CD4-positive, alpha-beta T cell treated with Interleukin-6 at 100 ng/mL for 8 hours (primary cell): ENCODE measurements at places on chromosomes 2 and 18.

DNA sequence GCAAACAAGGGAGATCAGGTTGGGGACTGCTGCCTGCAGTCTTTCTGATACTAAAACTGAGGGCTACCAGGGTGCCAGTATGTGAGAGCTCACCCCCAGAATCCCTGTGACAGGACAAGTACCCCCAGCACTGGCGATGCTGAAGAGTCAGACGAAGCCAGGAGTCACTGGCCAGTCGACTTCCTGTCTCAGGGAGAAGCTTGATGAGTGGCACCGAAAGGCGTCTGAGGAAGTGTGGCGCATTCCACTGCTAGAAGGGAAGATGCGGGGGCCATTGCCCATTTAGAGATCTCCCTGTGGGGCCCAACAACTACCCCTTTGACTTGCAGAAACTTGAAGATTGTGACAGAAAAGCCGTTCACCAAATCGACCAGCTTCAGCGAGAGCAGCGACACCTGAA, 22.0 kb downstream of the MXD1 start:
- DNase-seq = no peak

DNA sequence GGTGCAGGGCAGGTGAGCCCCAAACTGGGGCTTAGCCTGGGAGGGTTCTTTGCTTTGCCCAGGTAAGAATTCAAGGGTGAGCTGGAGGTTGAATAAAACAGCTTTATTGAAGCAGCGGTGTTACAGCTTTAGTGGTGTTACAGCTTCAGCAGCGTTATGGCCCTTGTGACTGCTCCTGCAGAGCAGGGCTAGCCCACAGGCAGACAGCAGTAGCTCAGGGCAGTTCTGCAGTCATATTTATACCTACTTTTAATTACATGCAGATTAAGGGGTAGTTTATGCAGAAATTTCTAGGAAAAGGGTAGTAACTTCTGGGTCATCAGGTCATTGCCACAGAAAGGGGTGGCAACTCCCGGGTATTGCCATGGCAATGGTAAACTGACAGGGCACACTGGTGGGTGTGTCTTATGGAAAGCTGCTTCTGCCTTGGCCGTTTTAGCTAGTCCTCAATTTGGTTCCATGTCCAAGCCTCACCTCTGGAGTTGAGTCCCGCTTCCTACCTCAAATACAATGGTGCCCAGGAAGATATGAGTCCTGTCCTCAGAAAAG, 78.2 kb downstream of the THNSL2 start:
- DNase-seq = no peak

DNA sequence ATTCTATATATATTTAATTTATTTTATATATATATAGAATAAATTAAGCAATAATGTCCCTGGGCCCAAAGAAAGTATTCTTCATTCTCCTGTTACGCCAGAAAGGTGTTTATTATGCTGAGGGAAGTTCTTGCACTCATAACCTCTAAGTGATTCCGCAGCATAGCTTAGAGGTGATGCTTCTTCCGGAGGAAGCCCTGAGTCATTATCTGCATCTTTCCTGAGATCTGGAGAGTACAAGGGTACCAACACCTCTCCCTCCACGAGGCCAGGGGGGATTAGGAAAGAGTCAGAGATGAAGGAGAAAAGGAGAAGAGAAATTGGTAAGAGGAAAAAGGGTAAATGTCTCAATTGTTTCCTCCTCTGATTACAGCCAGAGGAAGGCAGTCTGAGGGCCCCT, 43.1 kb upstream of the RTN4 start:
- DNase-seq = no peak

DNA sequence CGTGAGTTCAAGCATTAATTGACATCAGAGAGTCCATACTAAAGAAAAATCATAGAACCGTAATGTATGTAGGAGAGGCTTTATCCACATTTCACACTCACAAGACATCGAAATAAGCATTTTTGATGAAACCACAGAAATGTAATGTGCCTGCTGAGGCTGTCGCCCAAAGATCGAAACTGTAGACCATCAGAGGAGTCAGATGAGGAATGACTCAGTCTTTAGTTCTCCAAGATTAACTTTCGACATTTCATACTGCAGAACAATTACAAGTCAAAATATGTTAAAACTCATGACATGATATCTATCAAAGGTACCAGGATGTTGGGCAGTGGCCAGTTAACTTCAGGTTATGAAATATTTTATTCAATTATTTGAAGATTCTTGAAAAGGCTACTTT, 79.6 kb downstream of the RAB31 start:
- DNase-seq = no peak

- DNase-seq = no peak
These were observed 787.9 kb downstream of the CPS1 start for GRCh38 chr2:211344289-211344688.

DNA sequence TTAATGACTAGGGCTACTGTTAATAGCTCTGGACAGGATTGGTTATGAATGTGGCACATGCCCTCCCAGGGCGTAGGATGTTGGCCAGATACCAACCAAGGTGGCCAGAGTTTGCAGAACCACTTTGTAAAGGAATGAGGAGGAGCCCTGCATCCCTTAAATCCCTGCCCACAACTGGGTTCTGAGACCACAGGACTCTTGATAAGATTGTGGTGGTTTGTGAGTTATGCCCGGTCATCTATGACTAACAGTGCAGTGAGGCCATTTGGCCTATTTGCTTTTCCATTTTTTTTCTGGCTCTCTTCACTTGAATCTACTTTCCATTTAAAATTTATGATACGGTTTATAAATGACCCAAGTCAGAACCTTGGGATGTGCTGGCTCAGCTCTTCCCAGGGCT, 294.5 kb downstream of the PRKCE start:
- no peak for DNase-seq

- no peak for DNase-seq
These were observed 25.3 kb downstream of the NABP1 start for GRCh38 chr2:191703079-191703725.

GRCh38 chr18:67216846-67217245, 299.7 kb downstream of the DSEL start:
- no peak for DNase-seq

DNA sequence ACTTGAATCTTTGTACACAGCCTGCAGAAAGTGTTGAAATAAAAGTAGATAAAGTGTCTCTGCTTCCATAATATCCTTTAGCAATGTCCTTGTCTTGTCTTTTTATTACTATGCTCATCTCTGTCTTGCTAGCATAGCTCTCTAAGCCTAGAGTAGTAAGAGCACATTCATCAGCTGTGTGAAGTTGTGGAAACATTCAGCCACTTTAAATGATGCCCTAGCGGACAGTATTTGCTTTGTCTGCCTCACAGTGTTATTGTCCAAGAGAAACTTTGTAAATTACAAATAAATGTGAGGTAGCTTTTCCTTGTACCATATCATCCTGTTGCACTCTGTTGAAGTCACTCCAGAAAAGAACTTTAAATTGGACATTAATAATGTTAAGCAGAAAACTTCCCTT, 60.3 kb upstream of the TTC21B start:
- no peak for DNase-seq

- DNase-seq = no peak
These were observed 172.9 kb downstream of the GALNT1 start for GRCh38 chr18:35754464-35754863.

DNA sequence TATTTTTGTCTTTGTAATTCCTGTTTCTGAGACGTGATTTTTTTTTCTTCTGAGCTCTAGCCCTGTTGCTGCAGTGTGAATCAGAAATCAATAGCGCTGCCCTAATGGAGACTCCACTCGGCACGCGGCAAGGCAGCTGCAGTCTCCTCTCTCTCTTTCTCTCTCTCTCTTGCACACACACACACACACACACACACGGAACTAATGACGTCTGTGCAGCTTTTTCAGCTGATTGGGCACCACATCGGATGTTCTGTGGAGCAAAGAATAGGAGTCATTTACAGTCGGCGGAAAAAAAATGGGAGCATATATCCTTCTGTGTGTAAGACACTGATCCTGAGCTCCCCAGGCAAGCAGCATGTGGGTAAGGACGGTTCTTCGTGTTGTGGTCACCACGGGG, 2.0 kb upstream of the MYT1L start:
- DNase-seq = no peak

DNA sequence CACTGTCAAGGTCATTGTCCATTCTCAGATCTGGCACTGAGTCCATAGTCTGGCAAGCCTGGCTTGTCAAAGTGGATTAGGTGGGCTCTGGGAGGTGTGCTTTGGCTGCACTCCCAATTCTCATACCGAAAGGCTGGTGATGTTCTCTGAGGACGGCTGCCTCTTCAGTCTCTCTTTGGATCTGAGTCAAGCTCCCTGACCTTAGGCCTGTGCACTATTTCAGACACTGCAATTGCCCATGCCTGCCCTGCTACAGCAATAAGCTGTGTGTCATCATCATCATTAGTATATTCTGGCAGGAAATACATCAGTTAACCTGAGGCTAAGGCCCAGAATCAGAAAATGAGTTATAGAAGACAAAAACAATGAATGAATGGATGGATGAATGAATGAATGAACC, 1.6 kb upstream of the SLC5A7 start:
- no peak for DNase-seq

DNA sequence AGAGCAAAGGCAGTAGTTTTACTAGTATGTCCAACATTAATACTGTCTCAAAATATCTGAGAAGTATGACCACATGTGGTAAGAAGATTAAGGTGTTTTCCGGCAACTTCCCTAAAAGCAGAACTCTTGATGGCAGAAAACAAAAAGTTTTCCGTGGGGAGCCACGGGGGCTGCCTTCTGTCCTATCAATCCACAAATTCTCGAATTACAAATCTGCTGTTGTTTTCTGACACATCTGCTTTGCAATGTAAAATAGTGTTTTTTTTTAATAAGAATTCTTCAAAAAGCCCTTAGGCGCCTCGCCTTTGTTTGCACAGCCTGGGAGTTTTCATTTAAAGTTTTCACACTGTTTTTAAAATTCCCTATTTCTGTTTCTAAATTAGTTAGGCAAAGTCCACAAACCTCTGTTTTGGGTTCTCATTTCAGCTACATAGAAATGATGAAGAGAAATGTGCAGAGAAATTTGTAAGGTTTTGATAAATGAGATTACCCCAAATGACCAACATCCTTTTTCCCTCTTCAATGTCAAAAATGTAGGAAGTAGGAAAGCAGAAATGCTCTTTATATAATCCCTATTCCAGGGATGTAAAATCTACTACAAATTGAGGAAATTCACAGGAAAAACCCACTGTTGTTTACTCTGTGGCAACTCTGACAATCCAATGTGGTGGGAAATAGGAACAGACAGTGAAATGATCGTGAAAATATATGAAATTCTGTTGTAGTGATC, 385.8 kb downstream of the ZEB2 start:
- no peak for DNase-seq

GRCh38 chr2:36587101-36587500, 10.9 kb downstream of the FEZ2 start:
- no peak for DNase-seq

DNA sequence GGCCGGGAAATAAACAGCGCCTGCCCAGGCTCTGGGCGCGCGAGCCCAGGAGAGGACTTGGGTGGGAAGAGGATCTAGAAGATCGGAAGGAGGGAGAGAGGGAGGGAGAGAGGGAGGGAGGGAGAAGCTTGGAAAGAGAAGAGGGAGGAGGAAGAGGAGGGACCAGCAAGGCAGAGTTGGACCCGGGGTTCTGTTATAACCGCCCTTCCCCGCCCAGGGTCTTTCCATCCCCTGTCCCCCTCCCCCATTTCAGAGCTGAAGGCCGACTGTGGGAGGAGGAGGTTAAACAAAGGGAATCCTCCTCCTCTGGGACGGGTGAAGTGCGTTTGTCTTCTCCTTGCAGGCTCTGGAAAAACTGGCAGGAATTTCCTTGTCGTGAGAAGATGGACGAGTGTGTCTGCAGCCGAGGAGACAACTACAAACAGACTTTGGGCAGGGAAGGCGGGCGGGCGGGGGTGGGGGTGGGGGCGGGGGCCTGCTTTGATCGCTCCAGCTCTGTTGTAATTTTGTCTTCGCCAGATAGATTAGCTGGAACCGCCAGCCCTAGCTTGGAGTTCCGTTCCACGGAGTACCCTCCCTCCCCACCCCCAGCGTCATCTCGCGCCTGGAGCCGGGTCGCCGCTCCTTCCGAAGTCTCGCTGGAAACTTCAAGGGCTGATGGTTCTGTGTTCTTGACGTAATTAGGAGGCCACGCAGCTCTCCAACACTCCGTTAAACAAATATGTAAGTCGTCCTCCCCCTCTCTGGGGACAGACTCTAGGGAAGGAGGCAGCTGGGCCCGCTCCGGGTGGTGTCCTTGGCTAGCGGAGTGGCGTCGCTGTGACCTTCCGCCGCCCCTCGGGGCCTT, 6.4 kb upstream of the SP9 start:
- DNase-seq = no peak

GRCh38 chr2:72423756-72424155, 276.1 kb upstream of the CYP26B1 start:
- DNase-seq = no peak

- no peak for DNase-seq
These were observed 117.6 kb downstream of the METTL8 start for GRCh38 chr2:171316220-171316619.

DNA sequence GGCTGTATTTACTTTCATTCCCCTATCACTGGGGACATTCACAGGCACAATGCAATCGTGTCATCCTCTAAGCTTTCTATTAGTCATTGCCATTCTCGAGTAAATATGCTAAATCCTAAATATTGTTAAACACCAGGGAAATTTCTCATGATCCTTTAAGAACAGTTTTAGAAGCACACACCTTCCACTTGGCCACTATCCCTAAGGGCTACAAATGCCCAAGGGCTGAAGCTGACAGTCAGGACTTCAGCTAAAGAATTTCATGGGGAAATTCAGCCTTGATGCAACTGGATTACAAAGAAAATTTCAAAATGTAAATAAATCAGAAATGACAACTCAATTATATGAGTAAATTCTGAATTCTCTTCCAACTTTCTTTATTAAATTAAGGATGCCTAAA, 163.1 kb upstream of the PID1 start:
- no peak for DNase-seq

DNA sequence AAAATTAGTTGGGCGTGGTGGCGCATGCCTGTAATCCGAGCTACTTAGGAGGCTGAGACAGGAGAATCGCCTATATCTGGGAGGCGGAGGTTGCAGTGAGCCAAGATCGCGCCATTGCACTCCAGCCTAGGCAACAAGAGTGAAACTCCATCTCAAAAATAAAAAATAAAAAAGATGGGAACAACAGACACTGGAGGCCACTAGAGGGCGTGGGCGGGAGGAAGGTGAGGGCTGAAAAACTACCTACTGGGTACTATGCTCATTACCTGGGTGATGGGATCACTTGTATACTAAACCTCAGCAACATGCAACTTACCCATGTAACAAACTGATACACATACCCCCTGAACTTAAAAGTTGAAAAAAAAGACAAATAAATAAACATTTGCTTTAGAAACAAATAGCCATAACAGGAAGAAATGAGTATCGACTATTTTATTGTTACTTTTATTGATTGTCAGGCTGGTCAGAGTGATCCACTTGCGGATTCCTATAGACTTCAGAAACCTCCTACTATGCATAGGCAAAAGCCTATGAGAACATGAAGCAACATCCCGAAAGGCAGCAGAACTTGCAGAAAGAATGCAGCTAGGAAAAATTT, 61.0 kb downstream of the TMEM163 start:
- DNase-seq = peak; percentile 15

- DNase-seq = no peak
These were observed 197.2 kb downstream of the HDAC4 start for GRCh38 chr2:239203443-239204135.
